ENCODE measurements at places on chromosomes 5 and 9.

DNA sequence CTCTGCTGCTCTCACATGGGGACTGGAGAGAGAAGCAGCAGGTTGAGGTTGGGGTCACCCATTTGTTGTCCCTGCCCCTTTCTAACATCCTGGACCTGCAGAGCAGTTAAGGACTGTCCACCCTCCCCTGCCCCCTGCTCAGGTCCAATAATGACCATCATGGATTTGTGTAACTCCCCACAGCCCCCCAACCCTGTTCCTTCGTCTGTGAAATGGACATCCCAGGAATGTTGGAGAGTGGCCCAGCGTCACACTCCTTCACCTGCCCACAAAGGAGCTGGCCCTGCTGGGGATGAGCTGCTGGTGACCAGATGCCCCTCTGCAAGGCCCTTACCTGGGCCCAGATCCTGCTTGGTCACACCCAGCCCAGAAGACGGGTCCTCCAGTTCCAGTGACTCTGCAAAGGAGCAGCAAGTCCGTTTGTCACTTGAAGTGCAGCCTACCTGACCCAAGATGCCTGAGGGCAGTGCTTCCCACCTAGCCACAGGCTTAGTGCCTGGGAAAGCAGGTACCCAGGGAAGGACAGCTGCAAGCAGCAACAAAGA lies 10.4 kb downstream of the CD74 start:
- no peak for DNase-seq

GRCh38 chr9:8684978-8685708 lies 885.6 kb upstream of the DMAC1 start:
- no peak for DNase-seq

DNA sequence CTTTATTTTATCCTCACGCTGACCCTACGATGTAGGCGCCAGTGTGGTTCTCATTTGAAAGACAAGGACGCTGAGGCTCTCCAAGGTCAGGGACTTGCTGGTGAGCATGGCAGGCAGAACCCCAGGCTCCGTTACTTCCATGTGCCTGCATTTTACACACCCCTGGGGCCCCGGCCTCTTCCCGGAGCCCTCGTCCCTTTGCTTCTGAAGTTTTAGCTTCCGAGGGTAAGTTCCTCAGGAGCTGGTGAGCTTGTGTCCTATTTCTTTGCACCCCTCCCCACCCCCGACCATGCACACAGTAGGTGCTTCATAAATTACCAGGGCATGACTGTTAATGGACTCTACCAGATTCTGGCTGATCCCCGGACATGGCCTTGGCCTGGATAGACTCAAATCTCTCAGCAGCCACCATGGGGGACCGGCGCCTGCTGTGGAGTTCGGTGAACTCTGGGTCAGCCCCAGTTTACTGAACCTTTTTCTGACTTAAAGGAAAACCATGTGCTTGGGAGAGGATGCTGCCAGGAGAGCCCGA lies 59.3 kb upstream of the RNU6ATAC start:
- no peak for DNase-seq

DNA sequence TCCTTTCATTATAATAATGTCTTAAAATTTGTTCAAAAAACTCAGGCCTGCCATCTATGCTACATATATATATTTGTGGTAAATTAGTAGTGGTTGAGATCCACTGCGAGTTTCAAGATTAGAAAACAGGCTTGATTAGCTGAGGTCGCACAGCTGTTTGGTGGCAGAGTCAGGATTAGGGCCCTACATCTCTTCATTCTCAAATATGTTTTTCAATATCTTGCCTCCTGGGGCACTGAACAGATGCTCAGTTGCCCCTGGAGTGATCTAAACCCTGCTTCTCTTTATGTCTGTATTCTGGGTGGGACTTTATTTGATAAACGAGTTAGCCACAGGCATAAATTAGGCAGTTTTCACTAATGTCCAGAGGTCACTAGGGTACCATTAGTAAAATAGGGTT lies 27.8 kb upstream of the CEP120 start:
- DNase-seq: no peak

GRCh38 chr5:57986761-57987341 lies 473.0 kb downstream of the PLK2 start:
- no peak for DNase-seq

DNA sequence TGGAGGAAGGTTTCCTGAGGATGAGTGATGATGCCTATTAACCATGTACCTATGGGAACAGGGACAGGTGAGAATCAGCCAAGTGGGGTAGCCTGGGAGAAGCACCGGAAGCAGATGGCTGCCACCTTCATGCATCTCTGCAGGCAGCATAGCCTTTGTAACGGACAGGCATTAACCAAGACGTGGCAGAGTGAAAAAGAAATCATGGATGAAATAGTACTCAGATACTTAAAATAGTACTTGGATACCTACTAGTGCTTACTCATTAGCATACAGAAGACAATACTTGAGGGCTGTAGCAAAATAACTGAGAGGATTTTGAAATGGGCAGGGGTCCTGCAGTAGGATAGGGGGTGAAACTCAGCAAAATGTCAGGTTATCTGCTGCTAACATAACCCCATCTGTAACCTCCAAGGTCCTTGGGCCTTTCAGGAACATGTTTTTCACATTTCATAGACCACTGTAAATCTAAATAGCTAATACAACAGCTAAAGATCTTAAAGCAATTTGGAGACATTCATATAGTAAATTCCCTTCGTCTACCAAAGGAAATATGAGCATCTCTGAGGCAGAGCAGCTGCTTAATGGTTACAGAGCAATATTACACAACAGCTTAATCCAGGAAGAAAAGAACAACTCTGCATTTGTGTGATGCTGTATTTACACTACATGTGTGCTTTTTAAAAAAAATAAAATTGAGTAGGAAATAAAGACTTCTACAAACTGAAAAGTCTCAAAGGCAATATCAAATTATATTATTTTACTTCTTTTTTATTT lies 154.3 kb downstream of the NFIB start:
- DNase-seq: no peak

DNA sequence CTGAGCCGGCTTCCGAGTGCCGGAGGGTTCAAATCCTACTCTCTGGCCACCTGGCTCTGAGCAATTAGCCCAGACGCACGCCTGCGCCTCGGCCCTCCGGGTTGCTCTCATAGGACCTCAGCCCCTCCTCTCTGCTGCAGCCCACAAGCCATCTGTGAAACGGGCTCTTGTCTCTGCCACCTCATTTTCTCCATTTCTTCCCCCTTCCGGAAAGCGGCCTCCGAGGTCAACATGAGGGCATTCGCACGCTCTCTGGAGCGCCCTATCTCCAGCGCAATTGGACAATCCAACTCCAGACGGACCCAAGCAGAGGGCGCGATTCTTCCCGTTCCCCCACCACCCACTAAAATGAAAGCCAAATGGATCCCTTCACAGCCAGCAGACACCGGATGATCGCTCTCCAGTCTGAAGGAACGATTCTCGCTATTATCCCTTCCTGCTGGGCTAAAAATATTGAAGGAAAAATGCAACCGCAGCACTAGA lies 41.5 kb downstream of the VAV2 start:
- no peak for DNase-seq

DNA sequence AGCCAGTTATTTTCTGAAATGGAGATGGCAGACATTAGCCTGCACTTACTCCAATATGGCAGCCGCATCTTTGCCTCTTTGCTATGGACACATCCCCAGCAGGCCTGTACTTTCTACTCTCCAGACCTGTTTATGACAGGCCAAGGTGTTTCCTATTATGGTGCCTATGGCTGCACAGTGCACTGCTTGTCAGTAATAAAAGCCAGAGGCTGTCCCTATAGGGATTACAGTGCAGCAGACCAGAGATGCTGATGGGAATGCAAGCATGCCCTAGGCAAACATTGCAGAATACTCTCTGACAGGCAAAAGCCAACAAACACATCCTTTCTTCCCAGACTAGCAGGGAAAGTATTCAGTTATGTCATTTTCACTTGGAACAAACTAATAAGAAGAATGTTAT lies 442.9 kb downstream of the RAB3C start:
- no peak for DNase-seq

DNA sequence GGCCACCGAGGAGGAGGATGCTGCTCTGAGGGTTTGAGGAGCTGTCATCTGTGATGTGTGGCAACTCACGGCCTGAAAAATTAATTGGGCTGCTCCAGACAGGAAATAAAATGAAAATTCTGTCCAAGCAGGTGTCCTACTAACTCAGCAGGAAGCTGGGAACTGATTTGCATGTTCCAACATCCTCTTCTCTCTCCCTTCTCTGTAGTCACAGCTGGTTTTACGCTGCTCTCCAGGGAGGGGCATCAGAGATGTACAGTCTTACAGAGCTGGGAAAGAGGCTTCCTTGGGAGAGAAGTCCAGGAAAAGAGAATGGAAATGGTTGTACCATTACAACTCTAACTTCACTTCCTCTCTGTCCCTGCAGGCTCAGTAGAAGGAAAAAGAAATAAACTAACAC lies 24.2 kb upstream of the SIL1 start:
- no peak for DNase-seq

DNA sequence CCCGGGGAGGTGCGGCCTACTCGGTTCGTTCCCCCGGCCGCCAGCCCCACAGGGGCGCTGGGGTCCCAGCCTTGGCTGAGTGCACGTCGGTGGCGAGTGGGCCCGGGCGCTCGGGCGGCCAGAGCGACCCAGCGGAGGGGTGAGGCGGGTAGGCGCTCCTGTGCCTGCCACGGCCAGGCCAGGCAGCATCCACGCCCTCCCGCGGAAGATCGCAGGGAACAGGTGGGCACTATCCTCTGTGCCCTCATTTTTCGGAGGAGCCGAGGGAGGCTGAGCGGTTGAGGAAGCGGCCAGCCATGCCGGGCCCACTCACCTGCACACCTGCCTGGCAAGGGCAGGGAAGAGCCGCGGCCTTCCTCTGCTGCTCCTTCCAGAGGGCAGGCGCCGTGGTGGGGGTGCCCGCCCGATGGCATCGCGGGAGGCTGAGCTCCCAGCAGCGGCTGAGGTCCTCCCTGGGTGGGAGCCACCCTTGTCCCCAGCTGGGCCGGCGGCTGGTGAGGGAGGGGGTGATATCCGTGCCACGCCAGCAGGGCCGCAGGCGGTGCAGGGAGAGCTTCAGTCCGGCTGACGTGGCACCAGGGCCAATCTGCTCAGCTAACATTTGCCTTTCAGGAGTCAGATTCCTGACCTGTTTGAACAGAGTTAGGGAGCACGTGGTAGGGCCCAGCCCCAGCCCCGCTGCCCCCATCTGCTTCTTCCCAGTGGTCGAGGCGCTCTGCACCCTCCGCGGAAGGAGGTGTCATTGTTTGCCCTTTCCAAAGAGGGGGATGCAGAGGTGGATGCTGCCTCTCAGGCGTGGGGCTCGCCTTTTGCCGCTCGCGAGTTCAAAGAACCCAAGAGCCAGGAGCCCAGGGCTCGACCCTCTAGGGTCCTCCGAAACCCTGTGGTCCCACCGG lies 1.6 kb upstream of the SEC16A start:
- no peak for DNase-seq

GRCh38 chr5:179794171-179794570 lies 385 bp downstream of the LTC4S start:
- DNase-seq: no peak

- DNase-seq: no peak
These were observed 10.9 kb downstream of the IGIP start for GRCh38 chr5:140136624-140137023.

All from stimulated activated CD8-positive, alpha-beta memory T cell treated with anti-CD3 and anti-CD28 coated beads, Interleukin-4, amount 100 ng/mL, for 4 hours (primary cell).